ENCODE measurements at places on chromosomes 12 and 14.

DNA sequence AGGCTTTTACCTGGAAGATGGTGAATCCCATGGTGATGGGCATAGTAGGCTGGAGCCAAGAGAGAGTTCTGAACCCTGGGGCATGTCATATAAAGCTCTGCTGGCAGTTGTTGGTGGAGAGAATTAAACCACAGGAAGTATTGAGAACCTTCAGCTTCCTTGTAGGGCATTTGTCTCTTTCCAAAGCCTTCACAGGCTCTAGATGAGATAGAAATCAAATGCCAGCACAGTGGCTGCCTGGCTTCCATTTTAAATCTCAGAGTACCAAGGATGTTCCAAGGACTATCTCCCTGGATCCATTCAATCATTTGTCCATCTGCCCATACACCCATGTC is 369.6 kb downstream of the DPF3 start:
- no peak for DNase-seq

DNA sequence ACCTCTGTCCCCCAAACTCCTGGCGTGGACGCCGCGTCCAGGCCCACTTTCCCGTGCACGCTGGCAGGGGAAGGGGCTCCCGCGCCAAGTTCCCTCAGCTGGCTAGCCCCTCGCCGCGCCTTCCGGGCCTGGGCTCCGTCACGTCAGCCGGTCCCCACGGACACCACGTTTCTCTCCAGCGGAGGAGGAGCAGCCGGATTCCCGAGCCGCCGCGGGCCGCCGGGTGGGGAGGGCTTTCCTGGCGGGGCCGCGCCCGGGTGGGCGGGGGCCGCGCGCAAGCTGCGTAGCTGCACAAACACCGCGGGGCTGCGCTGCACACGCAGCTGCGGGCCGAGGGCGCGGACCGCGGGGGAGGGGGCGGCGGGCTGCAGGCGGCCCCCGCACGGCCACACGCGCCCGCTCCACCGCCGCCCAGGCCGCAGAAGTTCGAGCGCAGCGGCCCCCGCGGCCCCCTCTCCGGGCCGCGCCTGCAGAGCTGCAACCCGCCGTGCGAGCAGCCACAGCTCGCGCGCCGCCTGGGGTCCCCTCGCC is 45.1 kb upstream of the PNMA1 start:
- no peak for DNase-seq

DNA sequence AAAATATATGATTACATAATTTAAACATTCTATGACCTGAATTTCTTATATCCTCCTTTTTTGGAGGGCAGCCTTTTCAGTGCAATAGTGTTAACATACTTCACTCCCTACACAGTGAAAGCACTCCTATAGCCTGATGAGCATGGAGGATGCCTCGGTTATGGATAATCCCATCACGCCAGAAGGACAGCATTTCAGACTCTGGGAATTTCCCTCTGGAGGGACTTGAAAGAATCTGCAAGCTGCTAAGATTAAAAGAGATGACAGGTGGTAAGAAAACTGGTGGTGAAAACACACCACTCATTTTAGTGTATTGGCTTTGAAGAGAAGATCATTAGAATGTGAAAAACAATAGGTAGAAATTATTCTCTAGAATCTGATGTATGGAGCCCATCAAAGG is 99.3 kb upstream of the LMNTD1 start:
- DNase-seq = no peak

- DNase-seq = no peak
These were observed 463.4 kb downstream of the TMEM121 start for GRCh38 chr14:105989566-105990302.

DNA sequence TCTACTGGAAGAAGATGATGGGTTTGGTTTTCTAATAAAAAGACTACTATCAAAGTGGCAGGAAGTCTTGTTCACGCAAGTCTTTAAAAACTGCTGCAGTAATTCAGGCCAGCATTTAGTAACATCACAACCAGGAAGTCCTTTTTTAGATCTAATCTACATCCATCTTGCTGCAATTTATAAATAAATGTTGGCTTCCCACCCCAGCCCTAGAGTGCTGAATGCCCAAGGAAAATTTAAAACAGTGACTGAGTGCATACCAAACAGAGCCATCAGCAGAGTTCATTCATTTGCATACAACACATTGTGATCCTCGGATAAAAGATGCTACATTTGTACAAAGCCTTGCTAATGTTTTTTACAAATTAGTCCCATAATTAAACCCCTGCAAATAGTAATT is 72.1 kb downstream of the PHLDA1 start:
- no peak for DNase-seq

DNA sequence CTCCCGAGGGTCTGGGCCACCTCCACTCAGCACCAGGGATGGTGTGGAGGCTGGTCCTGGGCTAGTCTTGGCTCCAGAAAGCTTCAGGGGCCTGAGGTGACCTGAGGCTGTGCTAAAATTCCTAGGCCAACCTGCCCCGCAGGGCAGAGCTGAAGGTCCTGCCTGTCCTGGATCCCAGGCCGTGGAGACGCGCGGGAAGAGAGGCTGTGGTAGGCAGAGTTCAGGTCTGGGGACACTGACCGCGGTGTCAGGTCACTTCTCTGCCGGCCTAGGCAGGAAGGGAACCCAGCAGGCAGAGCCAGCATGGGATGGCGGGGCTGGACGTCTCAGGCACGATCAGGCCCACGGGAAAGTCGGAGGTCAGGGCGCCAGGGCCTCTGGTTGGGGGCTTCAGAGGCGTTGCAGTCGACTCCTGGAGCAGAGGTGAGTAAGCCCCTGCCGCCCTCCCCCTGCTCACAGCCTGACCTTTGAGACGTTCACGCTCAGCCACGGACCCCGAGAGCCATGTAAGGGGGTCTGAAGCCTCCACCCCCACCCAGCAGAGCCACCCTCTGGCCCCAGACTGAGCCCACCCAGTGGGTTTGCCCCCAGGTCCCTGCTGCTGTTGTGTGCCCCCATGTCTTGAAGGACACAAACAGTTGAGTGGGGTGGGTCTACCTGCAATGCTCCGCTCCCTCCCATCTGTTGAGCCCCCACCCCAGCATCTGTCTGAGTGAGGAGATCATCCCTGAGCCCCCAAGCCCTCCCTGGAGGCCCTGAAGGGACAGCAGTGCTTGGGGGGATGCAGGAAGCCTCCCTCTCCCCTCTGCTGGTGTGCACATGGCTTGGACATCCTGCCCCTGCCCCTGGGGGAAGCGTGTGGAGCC is 142.7 kb downstream of the KIF26A start:
- no peak for DNase-seq

GRCh38 chr14:61574514-61574807 is 120.9 kb upstream of the HIF1A start:
- no peak for DNase-seq

- no peak for DNase-seq
These were observed 328.2 kb downstream of the RPL10L start for GRCh38 chr14:46323404-46323762.

- no peak for DNase-seq
These were observed 109.1 kb downstream of the VCPKMT start for GRCh38 chr14:50007123-50007903.

GRCh38 chr14:59060841-59061240 is 127.6 kb upstream of the DAAM1 start:
- no peak for DNase-seq

DNA sequence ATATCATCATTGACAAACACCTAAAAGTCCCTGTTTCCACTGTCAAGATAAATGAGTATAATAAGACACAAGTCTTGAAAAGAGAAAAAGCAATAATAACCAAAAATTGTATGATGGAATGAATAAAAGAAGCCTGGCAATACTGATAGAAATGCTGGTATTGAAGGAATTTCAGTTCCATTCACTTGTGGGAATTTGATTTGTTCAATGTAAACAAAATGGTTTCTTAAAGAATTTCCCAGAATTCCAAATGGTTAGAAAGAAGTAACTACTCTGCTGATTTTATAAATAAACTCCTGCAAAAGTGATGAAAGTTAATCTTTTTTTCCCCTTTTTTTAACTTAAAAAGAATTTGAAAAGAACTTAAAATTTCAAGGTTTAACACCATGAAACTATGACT is 129.9 kb upstream of the PDZRN4 start:
- no peak for DNase-seq

- DNase-seq = no peak
These were observed 132.4 kb downstream of the KCNA5 start for GRCh38 chr12:5176036-5176435.

DNA sequence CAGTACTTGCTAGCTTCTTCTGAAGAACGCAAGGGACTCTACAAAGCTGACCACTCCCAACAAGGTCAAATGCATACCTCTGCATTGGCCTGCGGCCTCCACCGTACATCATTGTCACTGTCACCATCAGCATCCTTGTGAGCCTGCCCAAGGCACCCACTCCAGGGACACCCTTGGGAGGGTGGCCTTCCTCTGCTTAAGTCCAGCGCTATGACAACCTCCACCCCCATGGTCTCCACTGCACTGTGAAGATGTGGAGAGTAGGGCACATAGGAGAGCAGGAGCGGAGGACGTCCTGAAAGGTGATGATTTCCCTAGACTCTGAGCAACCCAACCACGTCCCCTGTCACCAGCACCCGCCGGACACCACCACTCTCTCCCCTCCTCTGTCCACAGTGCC is 252.8 kb downstream of the ALG10 start:
- no peak for DNase-seq

DNA sequence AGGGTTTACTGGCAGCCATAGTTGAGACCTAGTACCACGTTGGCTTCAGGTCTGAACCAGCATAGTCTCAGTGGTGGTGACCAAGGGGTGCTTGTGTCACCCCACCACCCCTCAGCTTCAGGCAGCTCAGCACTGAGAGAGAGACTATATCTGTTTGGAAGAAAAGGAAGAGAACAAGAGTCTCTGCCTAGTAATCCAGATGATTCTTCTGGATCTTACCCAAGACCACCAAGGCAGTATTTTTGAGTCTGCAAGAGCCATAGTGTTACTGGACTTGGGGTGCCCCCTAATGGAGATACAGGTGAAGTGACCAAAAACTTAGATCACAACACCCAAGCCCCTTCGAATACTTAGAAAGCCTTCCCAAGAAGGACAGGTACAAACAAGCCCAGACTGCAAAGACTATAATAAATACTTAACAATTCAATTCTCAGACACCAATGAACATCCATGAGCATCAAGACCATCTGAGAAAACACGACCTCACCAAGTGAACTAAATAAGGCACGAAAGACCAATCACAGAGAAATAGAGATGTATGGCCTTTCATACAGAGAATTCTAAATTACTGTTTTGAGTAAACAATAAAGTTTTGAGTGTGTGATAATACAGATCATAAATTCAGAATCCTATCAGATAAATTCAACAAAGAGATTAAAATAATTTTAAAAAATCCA is 107.0 kb downstream of the HELB start:
- DNase-seq = no peak

- DNase-seq = no peak
These were observed 71.1 kb upstream of the PLEKHA5 start for GRCh38 chr12:19058235-19059021.

DNA sequence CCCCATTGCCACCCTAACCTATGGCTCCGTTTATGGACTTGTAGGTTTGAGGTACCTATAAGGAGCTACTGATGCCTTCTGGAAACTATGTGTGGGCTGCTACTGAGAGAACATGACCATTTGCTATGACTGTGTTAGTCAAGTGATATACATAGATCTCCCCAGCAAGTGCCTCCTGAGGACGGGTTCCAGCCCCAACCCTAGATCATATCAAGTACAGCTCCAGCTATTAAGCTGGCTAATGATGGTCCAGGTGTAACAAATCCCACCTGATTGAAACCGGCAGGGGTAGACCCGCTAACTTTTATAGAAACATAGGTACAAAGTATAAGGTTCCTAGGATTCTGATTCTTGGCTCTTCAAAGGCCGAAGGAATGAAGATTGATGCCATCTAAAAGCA is 23.7 kb downstream of the NINJ2 start:
- DNase-seq = no peak

DNA sequence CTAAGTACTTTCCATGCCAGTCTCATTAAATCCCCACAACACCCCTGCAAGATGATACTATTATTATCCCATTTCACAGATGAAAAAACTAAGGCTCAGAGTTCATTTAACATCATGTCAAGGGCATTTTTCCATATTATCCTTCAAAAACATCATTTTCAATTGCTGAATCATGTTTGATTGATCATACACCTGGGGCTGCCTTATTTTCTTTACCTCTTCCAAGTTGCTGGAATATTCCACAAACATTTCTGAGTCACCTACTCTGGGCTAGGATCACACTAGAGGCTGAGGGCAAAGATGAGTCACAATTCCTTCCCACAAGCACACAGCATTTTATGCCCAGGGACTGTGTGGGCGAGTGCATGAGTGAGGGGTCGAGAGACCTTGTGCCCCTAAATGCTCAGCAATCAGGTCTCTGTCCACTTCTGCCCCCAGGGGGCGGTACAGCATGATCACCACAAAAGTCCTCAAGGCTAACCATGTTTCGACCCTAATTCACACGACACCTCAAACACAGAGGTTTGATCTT is 14.1 kb upstream of the TMEM119 start:
- DNase-seq = no peak

DNA sequence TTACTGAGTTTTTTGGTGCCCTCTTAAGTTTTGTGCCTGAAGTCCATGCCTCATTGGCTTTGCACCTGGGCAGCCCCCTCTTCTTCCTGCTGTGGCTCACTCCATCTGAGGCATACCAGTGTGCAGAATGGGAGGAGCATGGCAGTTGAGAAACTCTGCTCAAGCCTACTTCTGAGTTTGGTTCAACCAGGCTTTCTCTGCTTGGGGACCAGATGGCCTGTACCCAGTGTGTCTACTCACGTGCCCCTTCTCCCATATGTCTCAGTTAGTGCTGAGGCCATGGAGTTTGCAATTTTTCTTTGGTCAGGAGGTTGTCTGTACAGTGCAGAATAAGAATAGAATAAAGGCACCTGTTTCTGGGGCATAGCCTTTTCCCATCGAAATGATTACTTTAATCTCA is 383.3 kb upstream of the DDHD1 start:
- DNase-seq = no peak

GRCh38 chr12:20429852-20430251 is 61.5 kb downstream of the PDE3A start:
- no peak for DNase-seq
